ENCODE measurements at places on chromosomes 1 and 21.

- no peak for DNase-seq
These were observed 157.6 kb downstream of the PGBD5 start for GRCh38 chr1:230268371-230269170.

DNA sequence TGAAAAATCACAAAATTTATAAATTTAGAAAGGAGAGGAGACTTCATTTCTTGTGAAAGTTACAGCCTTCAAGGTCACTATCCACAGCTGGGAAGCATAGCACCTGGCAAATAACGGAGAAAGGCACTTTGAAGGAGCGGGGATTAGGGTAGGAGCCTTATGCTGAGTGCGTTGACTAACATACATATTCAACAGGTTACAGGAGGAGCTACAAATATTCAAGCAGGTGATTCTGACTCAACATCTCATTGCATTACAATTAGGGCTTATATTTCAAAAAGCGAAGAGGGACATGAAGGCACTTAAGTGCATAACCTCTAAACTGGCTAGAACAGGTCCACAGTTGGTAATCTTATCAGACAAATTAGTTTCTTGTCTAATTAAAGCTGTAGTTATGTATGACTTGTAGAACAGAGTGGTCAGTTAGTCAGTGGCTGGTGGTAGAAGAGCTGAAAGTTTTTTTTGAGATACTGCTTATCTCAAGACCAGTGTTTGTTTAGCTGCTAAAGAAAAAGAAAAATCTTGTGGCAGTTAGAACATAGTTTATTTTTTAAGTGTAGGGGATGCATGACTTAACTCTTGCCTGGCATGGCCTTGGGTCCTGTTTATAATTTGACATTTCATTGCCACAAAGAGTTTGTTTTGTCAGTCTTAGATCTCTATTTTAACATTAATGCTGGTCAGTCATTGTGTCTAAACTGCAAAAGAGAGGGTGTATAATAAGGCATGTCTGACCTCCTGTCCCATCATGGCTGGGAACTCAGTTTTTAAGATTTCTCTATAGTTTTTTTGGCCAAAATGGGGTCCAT lies 311.5 kb downstream of the DUSP10 start:
- DNase-seq: no peak

DNA sequence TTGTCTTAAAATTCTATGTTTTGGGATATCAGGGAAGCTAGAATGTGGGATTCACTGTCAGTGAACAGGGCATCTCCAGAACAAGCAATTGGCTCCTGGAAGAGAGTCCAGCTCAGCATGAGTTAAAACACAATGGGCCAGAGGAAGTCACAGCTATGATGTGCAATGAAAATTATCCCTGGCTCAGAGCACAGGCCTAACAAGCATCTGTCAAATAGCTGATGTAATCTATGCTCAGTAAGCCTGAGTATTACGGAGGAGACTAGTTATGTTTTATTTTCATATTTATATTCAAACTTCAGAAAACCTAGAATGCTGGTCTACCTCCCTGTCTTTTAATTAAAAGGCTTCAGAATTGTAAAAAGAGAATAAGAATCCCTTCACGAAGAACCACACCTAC lies 41.6 kb downstream of the PARP1 start:
- no peak for DNase-seq

DNA sequence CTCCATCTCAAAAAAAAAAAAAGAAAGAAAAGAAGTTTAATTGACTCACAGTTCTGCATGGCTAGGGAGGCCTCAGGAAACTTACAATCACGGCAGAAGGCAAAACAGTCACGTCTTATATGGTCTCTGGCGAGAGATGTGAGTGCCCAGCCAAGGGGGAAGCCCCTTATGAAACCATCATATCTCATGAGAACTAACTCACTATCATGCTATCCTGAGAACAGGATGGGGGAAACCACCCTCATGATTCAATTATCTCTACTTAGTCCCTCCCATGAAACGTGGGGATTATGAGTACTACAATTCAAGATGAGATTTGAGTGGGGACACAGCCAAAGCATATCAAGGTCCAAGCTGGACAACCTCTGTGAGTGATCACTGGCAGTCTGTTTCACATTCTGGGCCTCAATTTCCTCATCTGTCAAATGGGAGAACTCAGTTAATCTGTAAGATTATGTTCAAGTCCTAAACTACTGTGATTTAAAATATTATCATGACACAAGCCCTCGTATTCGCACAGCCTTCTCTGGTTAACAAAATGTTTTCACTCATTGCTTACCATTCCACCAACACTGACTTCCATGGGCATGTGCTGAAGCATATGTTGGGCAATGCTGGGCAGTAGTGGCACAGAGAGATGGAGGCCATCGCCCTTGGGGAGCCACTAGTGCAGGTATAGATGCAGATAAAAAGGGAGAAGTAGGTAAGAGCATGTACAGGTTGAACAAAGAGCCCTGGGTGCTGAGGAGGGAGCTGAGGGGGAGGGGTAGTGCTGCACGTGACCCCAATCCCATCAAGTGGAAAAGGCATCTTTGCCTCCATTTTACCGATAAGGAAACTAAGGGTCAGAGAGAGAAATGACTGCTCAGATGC lies 46.2 kb upstream of the SLC2A1 start:
- DNase-seq: no peak

Measured in activated CD4-positive, alpha-beta T cell treated with anti-CD3 and anti-CD28 coated beads, Interleukin-2, amount 50 U/mL, for 16 hours (primary cell).